ENCODE measurements at places on chromosomes 6 and 20.

DNA sequence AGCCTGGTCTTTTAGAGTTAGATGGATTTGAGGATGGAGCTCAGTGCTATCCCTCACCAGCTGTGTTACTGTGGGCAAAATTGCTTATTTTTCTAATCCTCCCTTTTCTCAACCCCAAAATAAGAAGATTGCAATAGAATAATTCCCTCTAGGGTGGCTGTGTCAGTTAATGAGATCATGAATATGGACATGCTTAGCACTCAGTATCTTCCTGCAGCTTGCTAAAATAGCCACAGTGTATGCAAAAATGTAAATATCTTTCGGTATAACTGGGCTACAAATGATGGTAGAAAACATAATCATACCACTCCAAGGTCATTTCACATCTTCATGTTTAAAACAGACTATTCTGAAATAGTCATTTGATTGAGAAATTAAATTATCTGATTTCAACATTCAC lies 35.7 kb downstream of the ZNF334 start:
- no peak for DNase-seq

- no peak for DNase-seq
Measured at GRCh38 chr20:47915495-47915894, 130.2 kb upstream of the SULF2 start.

- no peak for DNase-seq
Measured at GRCh38 chr20:48621376-48622078, 206.3 kb downstream of the PREX1 start.

DNA sequence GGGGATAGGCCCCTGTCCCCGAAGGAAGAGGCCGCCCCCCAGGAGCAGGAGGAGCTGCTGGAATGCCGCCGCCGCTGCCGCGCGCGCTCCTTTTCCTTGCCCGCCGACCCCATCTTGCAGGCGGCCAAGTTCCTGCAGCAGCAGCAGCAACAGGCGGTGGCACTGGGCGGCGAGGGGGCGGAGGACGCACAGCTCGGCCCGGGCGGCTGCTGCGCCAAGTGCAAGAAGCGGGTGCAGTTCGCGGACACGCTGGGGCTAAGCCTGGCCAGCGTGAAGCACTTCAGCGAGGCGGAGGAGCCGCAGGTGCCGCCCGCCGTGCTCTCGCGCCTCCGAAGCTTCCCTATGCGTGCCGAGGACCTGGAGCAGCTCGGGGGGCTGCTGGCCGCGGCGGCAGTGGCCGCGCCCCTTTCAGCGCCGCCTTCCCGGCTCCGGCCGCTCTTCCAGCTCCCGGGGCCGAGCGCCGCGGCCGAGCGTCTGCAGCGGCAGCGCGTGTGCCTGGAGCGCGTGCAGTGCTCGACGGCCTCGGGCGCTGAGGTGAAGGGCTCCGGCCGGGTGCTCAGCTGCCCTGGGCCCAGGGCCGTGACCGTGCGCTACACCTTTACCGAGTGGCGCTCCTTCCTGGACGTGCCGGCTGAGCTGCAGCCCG lies 630 bp downstream of the PPP1R3G start:
- DNase-seq, result no peak

GRCh38 chr6:137271245-137272183 lies 52.3 kb upstream of the IFNGR1 start:
- peak; percentile 5 for DNase-seq

DNA sequence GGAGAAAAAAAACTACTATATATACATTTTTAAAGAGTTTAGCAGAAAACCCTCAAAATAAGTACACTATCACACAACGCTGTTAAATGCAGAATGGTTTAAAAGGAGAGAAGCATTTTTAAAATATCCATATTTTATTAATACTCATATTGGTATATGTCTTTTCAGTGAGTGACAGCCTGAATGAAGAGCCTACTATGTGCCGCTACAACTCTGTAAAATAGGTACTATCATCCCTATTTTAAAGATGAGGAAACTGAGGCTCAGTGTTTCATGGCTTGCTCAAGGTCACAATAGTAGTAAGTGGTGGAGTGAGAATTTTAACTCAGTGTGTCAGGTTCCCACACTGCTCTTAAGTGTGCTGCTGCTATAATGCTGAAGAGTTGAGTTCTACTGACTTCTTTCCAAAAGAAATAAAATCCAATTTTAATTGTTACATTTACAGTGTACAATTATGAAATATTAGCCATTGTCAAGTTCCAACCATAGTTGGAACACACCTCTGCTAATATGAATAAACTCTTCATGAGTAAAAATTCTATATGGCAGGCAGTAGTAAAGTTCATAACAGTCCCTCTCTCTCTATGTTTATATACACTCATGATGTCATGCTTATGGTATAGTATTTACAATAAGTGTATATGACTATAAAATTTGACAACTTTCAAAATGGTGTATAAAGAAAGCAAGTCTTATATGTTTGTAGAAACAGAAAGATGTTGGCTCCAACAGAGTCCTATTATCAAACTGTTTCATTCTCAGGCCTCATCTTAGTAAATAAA lies 3.1 kb downstream of the FAM184A start:
- DNase-seq, result no peak

Measured in NCI-H1930 (cell line).